Vagina (tissue), 2 donors: ENCODE measurements at places on chromosomes 11 and 22. TPM values are rescaled to one million over a fixed set of nuclear protein-coding genes. Genes with fewer than 3 reads are reported as not detected.
A peak's percentile ranks its signal among the peaks of the same experiment; 100 is the strongest.

POU2F3 gene
- 2.7 TPM for total RNA-seq

- no peak for DNase-seq
Observed at GRCh38 chr11:36081274-36081945, 137.5 kb downstream of the LDLRAD3 start.

DNA sequence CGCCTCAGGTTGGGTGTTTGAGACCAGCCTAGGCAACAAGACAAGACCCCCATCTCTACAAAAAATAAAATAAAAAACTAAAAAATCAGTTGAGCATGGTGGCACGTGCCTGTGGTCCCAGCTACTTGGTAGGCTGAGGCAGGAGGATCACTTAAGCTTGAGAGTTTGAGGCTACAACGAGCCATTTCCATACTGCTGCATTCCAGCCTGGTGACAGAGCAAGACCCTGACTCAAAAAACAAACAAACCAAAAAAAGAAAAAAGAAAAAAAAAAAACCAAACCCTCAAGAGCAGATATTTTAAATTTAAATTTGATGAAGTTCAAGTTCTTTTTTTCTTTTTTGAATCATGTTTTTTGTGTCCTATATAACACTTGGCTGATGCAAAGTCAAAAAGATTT lies 7.2 kb upstream of the CCDC83 start:
- no peak for DNase-seq

DNA sequence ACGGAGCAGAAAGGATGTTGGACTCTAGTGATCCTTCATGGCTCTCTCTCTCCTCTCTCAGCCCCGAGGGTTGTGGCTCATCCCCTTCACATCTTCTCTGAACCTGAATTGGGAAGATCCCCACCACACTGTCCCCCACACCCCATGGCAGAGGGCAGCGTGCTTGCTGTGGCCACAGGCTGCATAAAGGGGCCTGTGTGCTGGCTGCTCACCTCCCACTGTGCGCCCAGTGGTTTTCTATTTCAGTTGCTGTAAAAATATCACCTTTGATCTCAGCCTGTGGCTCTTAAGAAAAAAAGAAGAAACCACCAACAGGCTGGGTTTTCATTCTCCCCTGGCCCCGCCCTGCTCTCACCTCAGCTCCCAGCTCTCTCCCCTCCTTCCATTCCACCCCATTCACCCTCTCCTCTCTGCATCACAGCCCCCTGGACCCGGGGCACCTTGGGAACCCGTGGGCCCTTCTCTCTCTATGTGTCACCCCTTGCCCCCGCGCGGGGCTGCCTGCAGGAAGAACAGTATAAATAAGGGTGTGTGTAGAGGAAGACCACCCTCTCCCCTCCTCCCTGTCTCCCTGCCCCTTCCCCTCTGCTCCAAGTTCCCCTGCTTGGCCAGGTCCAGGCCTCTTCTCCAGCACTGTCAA lies 25.8 kb upstream of the WNT11 start:
- DNase-seq: no peak

NCR3LG1 gene
- total RNA-seq: 2.2 TPM

DNA sequence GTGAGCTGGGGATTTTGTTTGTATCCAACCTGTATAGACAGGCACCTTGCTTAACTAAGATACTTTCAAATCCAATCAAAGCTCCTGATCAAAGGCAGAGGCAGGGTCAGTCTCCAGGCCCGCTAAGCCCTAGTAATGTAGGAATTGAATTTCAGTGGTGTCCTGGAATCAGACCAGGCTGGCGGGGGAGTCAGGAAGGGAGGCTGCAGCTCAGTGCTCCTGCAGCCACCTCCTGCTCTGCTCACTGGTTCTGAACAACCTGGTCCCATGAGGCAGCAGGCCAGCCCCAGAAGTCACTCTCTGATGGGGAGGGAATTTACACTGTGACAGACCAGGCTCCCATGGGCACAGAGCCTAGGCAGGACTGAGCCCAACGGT lies 38.5 kb upstream of the GALNT18 start:
- no peak for DNase-seq

- peak; percentile 70 for DNase-seq
Observed at GRCh38 chr22:47191671-47192650, 429.5 kb downstream of the TBC1D22A start.

GRCh38 chr22:29009148-29009547 lies 52.5 kb downstream of the C22orf31 start:
- DNase-seq: no peak

DNA sequence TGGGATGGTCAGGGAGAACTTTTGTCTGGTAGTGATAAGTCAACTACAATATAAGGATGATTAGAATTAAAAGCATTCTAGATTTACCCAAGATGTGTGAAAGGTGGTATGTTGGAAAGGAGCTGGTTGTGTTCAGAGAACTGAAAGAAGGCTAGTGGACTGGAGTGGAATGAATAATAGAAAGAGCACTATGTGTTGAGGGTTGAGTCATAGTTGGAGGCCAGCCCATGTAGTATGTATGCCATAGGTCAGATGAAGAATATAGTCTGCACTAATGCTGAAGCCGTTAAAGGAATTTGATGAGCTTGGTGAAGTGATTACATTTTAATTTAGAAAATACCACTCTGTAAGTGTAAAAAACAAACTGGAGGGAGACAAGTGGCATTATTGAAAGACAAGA lies 514.1 kb downstream of the CNTN5 start:
- DNase-seq: no peak

DNA sequence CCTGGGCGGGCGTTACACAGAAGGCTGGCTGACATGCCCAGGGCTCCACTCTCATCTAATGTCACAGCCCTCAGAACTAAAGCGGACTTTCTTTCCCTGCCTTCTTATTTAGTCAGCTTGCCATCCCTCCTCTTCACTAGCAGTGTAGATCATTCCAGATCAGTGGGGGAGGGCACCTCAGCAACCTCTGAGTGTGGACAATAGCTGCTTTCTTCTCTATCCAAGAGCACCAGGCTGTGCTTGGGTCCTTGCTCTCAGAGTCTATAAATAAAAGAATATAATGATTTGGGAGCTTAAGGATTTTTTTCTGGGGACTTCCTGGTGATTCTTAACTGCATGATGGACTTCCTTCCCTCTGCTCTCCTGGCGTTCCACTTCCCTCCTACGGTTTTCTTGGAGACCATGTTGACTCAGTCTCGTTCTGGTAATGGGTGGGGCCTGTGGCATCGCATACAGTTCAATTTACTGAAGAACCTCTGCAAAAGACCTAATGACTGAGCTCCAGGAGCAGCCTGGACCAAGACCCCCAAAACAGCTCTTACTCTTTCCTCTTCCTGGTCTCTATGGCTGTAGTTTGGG lies 2.9 kb upstream of the HMBS start:
- DNase-seq: no peak

DNA sequence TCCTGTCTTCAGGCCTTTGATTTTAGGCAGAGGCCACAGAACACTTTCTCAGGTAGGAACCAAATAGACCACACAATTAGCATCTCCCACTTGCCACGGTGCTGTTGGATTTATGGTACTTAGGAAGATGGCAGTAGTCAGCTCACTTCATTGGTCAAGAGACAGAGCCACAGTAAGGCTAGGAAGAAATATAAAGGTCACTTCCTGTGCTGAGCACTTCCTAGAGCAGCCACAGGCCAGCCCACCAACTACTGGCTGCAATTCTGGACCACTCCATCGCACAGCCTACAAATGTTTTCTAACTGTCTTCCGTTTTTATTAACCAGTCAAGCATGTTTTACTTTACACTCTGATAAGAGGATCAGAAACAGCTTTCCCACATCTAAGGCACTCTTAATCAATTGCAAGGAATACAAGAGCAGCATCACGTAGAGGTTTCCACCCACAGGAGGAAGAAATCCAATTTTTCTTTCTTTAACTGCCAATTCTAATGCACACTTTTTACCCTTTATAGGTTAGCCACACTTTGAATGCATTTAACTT lies 54.7 kb downstream of the ABTB2 start:
- no peak for DNase-seq
